ENCODE measurements at places on chromosomes 2 and 18.

- DNase-seq = peak; percentile 5
These were observed 90.5 kb downstream of the GALNT1 start for GRCh38 chr18:35671966-35672603.

- no peak for DNase-seq
These were observed 23.3 kb upstream of the ALPI start for GRCh38 chr2:232432598-232433184.

DNA sequence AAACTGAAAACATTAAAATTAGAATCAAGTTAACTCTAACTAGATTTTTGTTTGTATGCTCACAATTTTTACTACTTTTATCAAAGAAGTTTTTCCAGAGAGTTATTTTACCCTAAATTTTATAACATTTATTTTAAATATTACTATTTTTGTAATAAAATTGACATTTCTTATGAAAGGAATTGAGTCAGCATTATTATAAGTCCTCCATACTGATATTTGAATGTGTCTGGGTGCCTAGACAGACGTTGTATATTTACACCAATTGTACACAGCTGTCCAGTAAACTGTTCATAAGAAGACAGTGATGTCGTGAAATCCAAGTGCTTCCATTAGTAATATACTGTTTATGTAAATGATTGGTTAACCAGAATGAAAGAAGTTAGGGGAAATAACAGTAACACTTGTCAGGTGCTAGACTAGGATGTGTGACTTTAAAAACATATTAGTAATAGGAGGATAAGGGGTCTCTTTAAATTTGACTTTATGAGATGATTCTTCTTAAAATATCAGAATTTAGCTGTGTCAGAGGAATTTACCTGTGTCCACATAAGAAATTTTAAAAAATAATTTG lies 73.7 kb downstream of the TANK start:
- DNase-seq = no peak

DNA sequence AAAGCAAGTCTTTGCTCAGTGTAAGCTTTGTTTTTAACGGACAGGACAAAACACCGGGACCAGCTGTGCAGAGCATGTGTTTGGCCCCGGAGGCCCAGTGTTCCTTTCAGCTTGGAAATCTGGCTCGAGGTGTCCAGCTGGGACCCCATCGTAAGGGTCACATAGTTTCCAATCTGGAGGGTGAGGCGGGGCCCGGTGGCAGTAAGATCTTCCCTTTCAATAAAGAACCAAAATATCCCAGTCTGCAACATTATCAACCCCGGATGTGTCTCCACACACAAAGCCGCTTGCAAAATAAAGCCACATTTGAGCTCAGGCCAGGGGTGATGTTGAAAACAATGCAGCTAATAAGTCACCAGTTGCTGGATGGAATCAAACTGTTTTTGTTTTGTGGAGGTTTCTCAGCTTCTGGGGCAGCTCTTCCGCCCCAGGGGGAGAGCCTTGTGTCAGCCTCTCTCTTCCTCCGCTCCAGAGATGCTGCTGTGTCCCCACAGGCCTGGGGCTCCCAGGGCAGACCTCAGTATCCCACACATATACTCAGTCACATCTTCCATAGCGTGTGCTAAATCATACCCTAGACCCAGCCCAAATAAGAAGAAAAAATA lies 138.6 kb upstream of the GLI2 start:
- DNase-seq = peak; percentile 18

DNA sequence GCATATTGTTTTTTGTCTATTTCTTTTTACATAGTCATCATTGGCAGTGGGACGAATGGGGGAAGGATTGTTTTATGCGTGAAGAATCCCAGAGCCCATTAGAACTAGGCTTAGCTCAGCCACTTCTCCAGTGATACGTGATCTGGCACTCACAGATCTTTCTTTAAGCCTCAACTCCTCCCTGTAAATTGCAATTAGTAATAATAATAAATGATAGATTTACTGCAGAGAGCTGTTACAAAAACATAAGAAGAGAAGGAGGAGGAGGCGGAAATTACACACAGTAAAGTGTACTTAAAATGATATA lies 629.3 kb downstream of the NRXN1 start:
- no peak for DNase-seq

All from non-pigmented ciliary epithelial cell (primary cell).